ENCODE measurements at places on chromosomes 6 and 20.

GRCh38 chr6:106512048-106512967 lies 117.0 kb downstream of the RTN4IP1 start:
- DNase-seq: no peak

DNA sequence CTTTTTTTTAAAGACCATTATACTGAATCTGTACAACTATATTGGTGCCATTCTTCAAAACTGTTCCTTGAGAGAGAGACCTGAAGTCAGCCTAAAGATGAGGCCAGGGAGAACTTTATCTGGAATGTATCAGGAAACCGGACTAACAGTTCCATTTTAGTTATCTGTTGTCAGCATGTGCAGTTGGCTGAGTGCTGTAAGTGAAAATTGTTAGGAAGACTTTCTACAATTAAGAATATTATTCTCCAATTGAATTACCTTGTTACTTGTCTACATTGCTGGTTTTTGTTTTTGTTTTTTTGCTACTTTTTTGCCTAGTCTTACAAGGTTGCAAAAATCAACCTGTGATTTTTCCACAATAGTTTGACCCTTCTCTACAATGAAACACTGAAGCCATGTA lies 7.5 kb downstream of the CEP57L1 start:
- DNase-seq: no peak

- DNase-seq: no peak
These were observed 70.8 kb upstream of the FOXC1 start for GRCh38 chr6:1538810-1539478.

- peak; percentile 74 for DNase-seq
These were observed 6.1 kb upstream of the HSPA1B start for GRCh38 chr6:31821301-31822035.

- DNase-seq: no peak
These were observed 148.4 kb upstream of the EYA4 start for GRCh38 chr6:133092771-133093170.

DNA sequence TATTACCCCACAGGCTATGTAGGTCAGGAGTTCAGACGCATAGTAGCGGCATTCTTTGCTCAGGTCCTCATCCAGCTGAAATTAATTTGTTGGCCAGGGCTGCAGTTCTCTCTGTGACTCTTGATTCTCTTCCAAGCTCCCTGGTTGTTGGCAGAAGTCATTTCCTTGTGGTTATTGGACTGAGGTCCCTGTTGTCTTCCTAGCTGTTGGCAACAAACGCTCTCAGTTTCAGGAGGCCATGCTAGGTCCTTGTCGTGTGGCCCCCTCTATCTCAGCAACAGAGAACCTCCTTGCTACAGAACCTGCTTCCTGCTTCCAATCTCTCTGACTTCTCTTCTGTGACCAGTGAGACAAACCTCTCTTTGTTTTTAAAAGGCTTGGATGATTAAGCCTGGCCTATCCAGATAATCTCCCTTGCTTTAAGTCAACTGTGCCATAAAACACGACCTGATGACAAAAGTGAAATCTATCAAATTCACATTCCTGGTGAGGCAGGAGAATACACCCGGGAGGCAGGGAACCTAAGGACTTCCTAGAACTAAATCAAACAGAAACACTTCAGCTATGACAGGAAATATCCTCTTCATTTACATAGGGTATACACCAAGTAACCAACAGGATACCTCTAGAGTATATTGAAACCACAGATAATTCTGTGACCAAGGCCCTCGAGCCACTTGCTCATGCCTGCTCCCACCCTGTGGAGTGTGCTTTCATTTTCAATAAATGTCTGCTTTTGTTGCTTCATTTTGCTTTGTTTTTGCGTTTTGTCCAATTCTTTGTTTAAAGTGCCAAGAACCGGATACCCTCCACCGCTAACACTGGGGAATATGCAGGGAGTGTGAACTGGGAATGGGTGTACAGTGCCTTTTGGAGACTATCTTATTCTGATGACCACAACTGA lies 196.0 kb downstream of the BTBD3 start:
- DNase-seq: no peak

DNA sequence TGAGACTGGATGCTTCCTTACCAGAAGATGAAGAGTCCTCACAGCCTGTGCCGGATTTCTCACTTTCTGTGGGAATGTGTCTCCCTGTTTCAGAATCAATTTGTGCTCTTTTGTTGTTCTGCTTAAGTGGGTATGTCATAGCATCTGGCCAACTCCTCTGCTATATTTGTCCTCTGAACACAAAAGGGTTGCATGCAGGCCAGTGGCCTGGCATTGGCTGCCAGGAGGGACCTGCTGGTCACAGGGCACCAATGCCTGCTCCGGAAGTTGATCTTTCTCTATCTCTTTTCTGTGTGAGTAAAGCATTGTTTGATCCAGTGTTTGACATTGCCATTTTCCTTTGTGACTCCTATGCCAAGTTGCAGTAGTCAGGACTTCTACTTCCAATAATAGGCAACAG lies 47.8 kb downstream of the JARID2 start:
- no peak for DNase-seq

GRCh38 chr6:88840796-88841539 lies 122.5 kb downstream of the RNGTT start:
- no peak for DNase-seq

DNA sequence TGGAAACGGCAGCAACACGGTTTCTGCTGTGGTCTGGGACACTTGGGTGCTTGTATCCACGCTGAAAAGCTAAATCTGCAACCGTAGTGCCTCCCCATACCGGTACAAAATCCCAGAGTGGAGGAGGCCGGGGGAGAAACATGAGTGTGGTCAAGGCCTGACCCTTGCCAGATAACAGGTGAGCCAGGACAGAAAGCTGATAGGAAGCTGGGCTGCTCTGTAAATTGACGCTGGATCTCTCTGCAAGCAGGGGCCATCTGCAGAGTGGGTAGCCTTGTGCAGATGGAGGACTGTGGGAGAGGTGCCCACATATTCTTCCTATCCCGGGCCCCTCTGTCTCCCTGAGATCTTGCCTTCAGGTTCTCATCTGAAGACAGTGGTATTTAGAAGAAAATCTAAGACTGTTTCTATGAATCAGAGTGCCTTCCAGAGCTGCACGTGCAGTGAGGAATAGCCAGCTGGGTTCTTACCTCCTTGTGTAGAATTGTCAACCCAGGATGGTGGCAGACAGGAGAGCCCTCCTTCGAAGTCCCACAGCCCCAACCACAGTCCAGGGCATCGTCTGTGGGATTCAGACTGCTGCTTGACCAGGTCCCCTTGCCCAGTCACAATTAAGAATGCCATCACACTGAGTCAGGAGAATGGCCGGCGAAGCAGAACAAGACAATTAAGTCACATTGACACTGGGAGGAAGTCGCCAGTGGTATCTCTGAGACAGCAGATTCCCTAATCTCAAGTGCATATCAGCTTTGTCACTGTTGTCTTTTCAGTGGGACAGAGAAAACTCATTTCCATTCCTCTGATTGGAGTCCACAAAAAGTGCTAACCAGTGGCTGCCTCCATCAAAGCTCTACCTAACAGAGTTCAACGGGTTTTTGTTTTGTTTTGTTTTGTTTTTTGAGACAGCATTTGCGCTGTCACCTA lies 100.0 kb upstream of the RIPOR2 start:
- DNase-seq: peak; percentile 80

DNA sequence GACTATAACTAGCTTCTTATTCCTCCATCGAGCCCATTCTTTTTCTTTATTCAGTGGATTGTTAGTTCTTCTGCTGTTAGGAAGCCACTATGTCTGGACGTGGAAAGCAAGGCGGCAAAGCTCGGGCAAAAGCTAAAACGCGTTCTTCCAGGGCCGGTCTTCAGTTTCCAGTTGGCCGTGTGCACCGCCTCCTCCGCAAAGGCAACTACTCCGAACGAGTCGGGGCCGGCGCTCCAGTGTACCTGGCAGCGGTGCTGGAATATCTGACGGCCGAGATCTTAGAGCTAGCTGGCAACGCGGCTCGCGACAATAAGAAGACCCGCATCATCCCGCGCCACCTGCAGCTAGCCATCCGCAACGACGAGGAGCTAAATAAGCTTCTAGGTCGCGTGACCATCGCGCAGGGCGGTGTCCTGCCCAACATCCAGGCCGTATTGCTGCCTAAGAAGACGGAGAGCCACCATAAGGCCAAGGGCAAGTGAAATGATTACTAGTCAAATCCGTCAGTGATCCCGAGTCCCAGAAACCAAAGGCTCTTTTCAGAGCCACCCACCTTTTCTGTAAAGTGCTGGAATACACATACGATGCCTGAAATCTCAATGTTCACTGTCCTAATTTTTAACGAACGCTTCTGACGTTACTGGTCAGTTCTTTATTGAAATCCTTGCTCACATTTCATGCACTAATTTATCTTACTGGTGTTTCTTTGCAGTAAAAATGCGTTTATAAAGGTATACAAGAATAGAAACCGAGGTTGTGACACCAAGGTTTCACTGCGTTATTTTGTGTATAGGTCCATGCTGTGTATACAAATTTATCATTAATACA lies 129.9 kb downstream of the HFE start:
- peak; percentile 96 for DNase-seq

DNA sequence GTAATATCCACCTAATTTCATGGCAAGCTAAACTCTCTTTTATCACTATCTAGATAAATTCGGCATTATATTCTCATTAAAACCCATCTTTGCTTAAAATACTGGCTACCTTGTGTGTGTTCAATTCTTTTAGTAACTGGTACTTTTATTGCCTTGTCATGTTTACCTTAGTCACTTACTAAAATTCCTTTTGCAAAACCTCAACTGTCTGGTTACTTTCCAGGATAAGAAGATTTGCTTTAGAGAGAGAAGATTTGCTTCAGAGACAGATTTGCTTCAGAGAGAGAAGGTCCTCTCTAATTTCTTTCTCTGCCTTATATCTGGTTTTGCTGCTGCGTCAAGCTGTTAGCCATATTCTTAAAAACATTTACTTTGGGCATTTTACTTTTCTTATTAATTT lies 151.5 kb upstream of the MLIP start:
- no peak for DNase-seq

GRCh38 chr20:45330476-45330875 lies 17.7 kb downstream of the SDC4 start:
- DNase-seq: no peak

DNA sequence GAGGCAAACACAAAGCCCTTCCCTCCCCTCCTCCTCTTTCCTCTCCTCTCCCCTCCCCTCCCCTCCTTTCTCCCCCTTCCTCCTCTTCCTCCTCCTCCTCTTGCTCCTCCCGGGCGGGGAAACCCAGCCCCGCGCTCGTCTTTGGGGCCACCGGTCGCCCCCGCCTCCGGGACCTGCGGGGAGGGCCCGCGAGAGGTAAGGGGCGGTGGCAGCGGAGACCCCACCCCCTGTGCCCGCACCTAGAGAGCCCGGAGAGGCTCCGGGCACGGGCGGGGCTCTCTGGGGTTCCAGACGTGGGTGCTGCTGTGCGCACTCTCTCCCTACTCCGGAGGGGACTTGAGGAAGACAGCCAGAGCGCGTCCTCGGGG lies at the start of gene RIN2:
Gene RIN2, plus strand, starts transcription at position 126 of the 368 bp plus-strand sequence. CDS start 131,344 bp downstream, outside the sequence.
- peak; percentile 67 for DNase-seq

- DNase-seq: no peak
These were observed 50.7 kb upstream of the TNFRSF21 start for GRCh38 chr6:47360388-47360787.

- DNase-seq: no peak
These were observed 126.8 kb downstream of the FOXC1 start for GRCh38 chr6:1736346-1737105.

DNA sequence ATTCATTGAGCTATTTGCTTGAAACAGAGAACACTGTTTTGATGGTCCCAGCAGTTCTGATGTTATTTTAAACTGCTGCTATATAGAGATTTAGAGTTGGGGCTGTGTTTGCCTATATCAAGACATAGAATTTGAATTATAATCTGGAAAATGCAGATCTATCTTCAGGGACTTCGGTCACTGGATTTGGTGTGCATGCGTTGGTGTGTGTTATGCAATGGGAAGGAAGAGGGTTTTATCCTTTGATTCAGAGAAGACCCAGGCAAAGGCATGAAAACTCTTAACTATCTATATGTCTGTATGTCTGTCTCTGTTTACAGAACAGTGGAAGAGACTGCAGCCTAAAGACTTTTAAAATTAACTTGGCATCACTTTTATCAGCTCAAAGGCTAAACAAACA lies 2.0 kb downstream of the ADGRB3 start:
- DNase-seq: no peak

DNA sequence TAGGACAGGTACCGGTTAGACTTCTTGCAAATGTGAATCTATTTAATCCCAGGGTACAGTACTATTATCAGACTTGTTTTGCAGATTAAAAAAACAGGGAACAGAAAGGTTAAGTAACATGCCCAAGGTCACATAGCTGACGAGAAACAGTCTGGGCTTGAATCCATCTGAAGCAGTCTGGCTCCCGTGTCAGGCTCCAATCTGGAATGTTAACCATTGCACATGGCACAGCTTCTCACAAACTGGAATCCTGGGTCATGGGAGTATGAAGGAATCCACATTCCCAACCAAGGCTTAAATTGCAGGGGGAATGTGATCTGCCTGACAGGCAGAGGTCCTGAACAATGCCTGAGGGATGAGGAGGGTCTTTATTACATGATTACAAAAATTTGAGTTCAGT lies 187.5 kb upstream of the SPTLC3 start:
- DNase-seq: no peak

- no peak for DNase-seq
These were observed 37.0 kb upstream of the MAS1 start for GRCh38 chr6:159853754-159854153.

DNA sequence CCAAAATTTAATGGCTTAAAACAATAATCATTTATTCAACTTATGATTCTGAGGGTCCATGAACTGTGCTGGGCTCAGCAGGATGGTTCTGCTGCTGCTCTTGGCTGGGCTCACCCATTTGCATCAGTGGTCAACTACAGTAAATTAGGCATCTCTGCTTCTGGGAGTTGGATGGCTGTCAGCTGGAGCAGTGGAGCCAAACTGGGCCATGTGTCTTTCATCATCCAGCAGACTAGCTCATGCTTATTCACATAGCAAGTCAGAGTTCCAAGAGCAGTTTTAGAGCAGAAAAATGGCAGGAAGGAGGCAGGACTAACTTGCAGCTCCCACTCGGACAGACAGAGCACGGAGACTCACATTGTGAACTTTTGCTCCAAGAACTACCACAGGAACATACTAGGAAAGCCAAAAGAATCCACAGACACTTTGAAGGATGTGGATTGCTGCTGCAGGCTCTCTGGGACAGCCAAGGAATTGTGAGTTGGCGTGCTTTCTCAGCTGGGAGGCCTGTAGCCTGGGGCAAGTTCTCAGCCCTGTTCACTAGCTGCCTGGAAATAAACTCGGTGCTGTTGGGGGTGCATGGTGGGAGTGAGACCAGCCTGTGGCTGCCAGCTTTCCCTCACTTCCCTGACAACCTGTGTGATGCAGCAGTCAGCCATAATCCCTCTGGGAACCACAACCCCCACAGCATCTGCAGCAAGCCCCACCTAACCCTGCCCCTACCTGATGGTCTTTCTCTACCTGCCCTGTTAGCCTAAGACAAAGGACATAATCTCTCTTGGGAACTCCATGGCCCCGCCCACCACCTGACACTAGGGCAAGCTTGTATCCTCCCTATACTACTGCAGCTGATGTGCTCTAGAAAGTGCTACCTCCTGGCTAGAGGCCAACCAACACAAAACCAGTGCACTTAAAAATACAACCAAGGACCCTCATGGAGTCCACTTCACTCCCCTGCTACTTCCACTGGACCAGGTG lies 129.0 kb downstream of the JPH2 start:
- no peak for DNase-seq

GRCh38 chr6:130113201-130113710 lies 94.9 kb downstream of the L3MBTL3 start:
- DNase-seq: no peak
